Frontal cortex (tissue), 4 donors: ENCODE measurements at places on chromosomes 6 and 20. TPM values are rescaled to one million over a fixed set of nuclear protein-coding genes. Genes with fewer than 3 reads are reported as not detected.

TRIM10 gene
- under 0.01 TPM for total RNA-seq

DDO gene
- total RNA-seq, result 0.41 TPM

RREB1 gene
- 1.6 TPM for total RNA-seq

JPH2 gene
- under 0.01 TPM for total RNA-seq

MAP7 gene
- 5.7 TPM for total RNA-seq

OPRM1 gene
- 1.2 TPM for total RNA-seq

CST5 gene
- total RNA-seq, result not detected

ANKS1A gene
- 12.2 TPM for total RNA-seq

CENPQ gene
- 4.5 TPM for total RNA-seq
